Activated CD8-positive, alpha-beta memory T cell treated with anti-CD3 and anti-CD28 coated beads, Interleukin-2, amount 10 ng/mL, durations not matched to agents 7 days and 5 days (primary cell): ENCODE measurements at places on chromosomes 16 and 17. TPM values are rescaled to one million over a fixed set of nuclear protein-coding genes. Genes with fewer than 3 reads are reported as not detected.
A peak's percentile ranks its signal among the peaks of the same experiment; 100 is the strongest.

The SOCS3 gene
- total RNA-seq = 9.9 TPM

DNA sequence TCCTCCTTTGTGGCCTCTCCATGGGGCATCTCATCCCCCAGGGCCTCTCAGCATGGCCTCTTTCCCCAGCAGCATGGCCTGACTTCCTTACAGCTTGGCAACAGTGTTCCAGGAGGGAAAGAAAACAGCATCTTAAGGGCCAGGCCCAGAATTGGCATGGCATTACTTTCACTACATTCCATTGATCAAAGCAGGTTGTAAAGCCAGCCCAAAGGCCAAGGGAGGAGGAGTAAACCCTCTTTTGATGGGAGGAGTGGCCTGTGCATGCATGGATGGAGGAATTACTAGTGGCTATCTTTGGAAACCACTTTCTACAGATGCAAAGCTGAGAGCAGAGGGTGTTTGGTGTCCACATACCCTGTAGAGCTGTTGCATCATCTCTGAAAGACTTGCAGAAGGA, 149.4 kb downstream of the AIPL1 start:
- H3K4me3 ChIP-seq = no peak overlapping the region
- H3K27me3 ChIP-seq = no peaks in the 10 kb centered on the region
- no peaks in the 10 kb centered on the region for H3K36me3 ChIP-seq
- DNase-seq = no peak
- no peak overlapping the region for H3K27ac ChIP-seq

GRCh38 chr16:25835126-25835525, 143.4 kb downstream of the HS3ST4 start:
- peaks cover 2% of the 10 kb centered on the region for H3K27me3 ChIP-seq
- H3K27ac ChIP-seq = no peak overlapping the region
- no peak for DNase-seq
- no peaks in the 10 kb centered on the region for H3K36me3 ChIP-seq
- no peak overlapping the region for H3K4me3 ChIP-seq
- peaks cover 2% of the 10 kb centered on the region for H3K4me1 ChIP-seq

GRCh38 chr16:66008136-66008535, 358.4 kb upstream of the CDH5 start:
- no peak overlapping the region for H3K27ac ChIP-seq
- no peaks in the 10 kb centered on the region for H3K27me3 ChIP-seq
- H3K36me3 ChIP-seq = no peaks in the 10 kb centered on the region
- no peak overlapping the region for H3K4me3 ChIP-seq
- H3K4me1 ChIP-seq = no peaks in the 10 kb centered on the region

The ROGDI gene
- 7.9 TPM for total RNA-seq

DNA sequence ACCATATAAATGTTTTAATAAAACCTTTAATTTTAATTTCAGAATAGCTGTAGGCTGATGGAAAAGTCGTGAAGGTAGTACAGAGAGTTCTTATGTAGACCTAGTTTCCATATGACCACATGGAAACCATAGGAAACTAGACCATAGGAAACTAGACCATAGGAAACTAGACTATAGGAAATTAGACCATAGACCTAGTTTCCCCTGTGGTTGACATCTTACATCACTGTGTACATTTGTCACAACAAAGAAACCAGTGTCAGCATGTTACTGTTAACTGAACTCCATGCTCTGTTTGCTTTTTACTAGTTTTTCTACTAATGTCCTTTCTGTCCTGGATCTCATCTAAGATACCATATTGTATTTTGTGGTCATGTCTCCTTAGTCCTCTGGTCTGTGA, 14.6 kb downstream of the NUDT7 start:
- H3K27me3 ChIP-seq = peaks cover 2% of the 10 kb centered on the region
- peaks cover 8% of the 10 kb centered on the region for H3K4me1 ChIP-seq
- H3K36me3 ChIP-seq = peaks cover 1% of the 10 kb centered on the region
- no peak overlapping the region for H3K27ac ChIP-seq

GRCh38 chr17:6969323-6969726, 26.5 kb upstream of the ALOX12 start:
- no peak for DNase-seq
- H3K27ac ChIP-seq = no peak overlapping the region
- peaks cover 2% of the 10 kb centered on the region for H3K27me3 ChIP-seq
- peaks cover 2% of the 10 kb centered on the region for H3K36me3 ChIP-seq

DNA sequence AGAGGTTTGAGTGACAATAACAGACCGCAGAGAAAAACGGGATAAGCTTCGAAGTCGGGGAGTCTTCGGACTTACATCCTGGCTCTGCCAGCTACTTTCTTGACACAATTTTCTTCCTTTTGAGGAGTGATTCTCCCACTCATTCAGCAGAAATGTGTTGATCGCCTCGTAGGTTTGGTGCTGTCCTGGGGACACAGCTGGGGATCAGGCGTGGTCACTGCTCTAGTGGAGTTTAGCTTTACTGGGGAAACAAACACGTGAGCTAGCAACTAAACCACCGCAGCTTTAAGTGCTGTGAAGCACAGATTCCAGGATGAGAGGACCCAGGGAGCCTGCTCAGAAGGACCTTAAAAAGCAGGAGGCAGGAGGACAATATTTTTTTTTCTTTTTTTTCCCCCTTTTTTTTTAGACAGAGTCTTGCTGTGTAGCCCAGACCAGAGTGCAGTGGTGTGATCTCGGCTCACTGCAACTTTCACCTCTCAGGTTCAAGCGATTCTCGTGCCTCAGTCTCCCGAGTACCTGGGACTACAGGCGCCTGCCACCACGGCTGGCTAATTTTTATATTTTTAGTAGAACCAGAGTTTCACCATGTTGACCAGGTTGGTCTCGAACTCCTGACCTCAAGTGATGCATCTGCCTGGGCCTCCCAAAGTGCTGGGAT, 858 bp downstream of the NUBP1 start:
- peaks cover 27% of the 10 kb centered on the region for H3K36me3 ChIP-seq
- no peaks in the 10 kb centered on the region for H3K27me3 ChIP-seq
- H3K4me3 ChIP-seq = peak overlapping the region; percentile 85
- peak overlapping the region; percentile 98 for H3K27ac ChIP-seq

The TTYH2 gene
- 12.8 TPM for total RNA-seq

The ARL17A gene
- 19.9 TPM for total RNA-seq

The EVI2B gene
- 51.5 TPM for total RNA-seq

The CTF1 gene
- total RNA-seq = 0.35 TPM

The FOXN1 gene
- not detected for total RNA-seq

DNA sequence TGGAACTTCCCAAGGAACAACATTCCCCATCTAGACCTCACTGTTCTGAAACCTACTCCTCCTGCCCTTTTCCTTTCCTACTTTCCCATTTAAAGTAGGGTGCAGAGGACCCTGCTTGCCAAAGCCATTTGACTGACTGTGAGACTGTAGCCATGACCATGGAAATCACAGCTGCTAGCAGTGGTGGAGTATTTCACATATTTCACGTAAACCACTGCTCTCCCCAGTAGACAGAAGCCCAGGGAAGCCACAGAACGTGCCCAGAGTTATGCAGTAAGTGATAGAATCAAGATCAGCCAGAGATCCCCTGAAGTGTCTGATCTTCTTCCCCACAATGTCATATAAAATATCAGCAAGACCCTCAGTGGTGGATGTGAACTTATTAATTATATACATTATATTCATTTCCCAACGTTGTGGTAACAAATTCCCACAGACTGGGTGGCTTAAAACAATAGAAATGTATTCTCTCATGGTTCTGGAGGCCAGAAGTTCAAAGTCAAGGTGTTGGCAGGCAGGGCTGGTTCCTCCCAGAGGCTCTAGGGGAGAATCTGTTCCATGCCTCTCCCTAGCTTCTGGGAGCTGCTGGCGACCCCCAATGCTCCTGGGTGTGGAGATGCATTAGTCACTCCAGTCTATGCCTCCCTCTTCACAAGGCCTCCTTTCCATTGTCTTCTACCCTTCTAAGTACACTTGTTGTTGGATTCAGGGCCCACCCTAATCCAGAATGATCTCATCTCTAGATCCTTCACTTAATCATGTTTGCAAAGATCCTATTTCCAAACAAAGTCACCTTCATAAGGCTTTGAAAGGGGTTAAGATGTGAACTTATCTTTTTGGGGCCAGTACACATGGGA, 20.7 kb upstream of the PRM1 start:
- peaks cover 32% of the 10 kb centered on the region for H3K27me3 ChIP-seq
- no peak for DNase-seq
- peaks cover 1% of the 10 kb centered on the region for H3K36me3 ChIP-seq
- H3K27ac ChIP-seq = no peak overlapping the region
- H3K4me3 ChIP-seq = no peak overlapping the region
- peaks cover 17% of the 10 kb centered on the region for H3K4me1 ChIP-seq

DNA sequence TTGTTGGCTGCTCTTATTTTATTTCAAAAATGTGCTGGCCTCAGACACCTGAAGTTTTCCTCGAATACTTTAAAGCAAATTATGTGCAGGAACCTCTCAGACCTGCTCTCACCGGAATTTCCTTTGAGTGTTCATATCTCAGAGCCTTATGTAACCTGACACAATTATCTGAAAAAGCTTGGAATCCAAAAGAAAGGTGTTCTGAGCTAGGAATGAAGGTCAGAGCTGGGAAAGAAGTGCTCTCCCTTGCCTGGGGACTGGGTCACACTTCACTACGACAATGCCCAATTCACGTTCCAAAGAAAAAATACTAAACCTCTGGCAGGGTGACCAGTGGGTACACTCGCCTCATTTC, 6.7 kb upstream of the HSD11B2 start:
- no peaks in the 10 kb centered on the region for H3K4me1 ChIP-seq
- no peak overlapping the region for H3K4me3 ChIP-seq
- DNase-seq = no peak
- H3K27me3 ChIP-seq = peaks cover 59% of the 10 kb centered on the region
- no peak overlapping the region for H3K27ac ChIP-seq

DNA sequence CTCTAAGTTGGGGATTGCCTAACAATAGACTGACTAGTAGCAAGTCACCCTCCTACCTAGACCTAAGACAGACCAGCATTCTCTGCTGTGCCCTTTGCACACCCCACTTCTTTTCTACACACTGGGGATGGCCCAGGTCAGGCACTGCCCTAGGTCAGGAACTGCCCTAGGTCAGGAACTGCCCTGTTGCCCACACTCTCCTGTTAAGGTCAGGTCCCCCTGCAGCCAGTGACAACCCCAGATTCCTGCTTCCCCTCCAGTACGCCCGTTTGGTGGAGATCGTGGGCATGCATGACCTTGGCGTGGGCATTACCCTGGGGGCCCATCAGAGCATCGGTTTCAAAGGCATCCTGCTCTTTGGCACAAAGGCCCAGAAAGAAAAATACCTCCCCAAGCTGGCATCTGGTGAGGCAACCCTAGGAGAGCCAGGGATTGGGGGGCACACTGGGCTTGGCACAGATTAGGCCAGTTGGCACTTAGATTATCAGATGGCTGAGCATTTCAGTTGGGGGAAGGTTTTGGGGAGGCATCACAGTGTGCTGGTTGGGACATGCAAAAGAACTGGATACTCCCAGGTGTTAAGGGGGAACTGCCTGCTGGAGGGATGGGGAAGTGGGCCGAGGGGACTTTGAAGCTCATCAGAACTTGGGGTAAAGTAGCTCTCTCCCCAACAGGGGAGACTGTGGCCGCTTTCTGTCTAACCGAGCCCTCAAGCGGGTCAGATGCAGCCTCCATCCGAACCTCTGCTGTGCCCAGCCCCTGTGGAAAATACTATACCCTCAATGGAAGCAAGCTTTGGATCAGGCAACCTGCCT, 1.7 kb downstream of the ACADVL start:
- peaks cover 10% of the 10 kb centered on the region for H3K36me3 ChIP-seq
- H3K27me3 ChIP-seq = no peaks in the 10 kb centered on the region
- DNase-seq = no peak

The PHKG2 gene
- 46.5 TPM for total RNA-seq

DNA sequence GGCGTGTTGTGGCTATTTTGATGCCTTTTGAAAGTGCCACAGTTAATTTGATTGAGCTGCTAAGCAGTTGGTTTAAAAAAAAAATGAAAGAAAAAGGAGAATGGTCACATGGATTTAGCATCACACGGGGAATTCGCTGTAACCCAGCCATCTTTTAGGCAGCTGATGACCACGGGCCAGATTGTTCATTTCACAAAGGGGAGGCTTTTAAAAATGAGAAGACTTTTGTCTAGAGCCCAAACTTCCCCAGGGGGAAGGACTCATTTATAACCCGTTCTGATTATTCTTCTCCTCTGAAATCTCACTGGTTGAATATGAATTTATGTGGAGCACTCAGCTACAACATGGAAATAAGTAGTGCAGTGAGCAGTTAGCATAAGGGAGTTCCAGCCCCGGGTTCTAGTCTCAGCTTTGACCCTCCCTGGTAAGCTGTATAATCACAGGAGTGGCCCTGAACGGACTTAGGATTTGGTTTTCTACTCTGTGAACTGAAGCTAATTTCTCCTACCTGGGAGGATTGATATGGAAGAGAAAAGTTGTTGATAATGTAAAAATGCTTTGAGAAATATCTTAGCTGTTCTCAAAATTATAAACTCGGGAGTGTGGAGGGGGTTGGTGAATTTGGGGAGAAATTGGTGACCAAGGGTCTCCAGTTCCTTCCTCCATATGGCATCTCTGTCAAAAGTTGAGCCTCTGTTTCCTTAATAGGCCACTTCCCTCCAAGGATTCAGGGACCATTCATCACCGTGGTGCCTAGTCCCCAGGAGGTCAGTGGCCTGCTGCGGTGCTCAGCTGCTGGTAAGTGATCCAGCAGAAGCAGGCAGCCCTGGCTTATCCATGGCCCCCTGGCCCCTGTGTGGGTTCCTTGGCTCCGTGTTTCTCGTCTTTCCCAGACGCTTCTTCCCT, 76.4 kb upstream of the TBX2 start:
- H3K36me3 ChIP-seq = no peaks in the 10 kb centered on the region
- H3K4me3 ChIP-seq = no peak overlapping the region
- no peaks in the 10 kb centered on the region for H3K4me1 ChIP-seq
- DNase-seq = no peak

The SBK1 gene
- 11.3 TPM for total RNA-seq

- H3K27me3 ChIP-seq = no peaks in the 10 kb centered on the region
- H3K27ac ChIP-seq = peak within 1 kb of the TSS; percentile 71
- DNase-seq = no peak
- peak within 1 kb of the TSS; percentile 74 for H3K4me3 ChIP-seq
Measured at GRCh38 chr17:8867361-8867981, at the start of gene PIK3R6. Gene PIK3R6, minus strand, starts transcription at chr17:8867674. Its CDS starts 17,880 bp downstream, at chr17:8849794.

GRCh38 chr17:27904534-27905446, 11.6 kb upstream of the LYRM9 start:
- no peak for DNase-seq
- H3K4me1 ChIP-seq = no peaks in the 10 kb centered on the region
- no peak overlapping the region for H3K4me3 ChIP-seq
- no peak overlapping the region for H3K27ac ChIP-seq
- H3K27me3 ChIP-seq = peaks cover 25% of the 10 kb centered on the region

The TMEM238L gene
- total RNA-seq = not detected

- H3K4me1 ChIP-seq = peaks cover 4% of the 10 kb centered on the region
- no peak overlapping the region for H3K27ac ChIP-seq
- no peaks in the 10 kb centered on the region for H3K27me3 ChIP-seq
- H3K36me3 ChIP-seq = peaks cover 3% of the 10 kb centered on the region
Measured at GRCh38 chr16:78879011-78879410, 721.5 kb downstream of the MAF start.
